ENCODE measurements at places on chromosomes 16 and 17. TPM values are rescaled to one million over a fixed set of nuclear protein-coding genes. Genes with fewer than 3 reads are reported as not detected.

Gene NTN1
- under 0.01 TPM for total RNA-seq

Gene SLC38A7
- total RNA-seq: 9.9 TPM

Gene ZNF785
- 6.2 TPM for total RNA-seq

Gene TMEM220
- 2.9 TPM for total RNA-seq

Gene NGFR
- under 0.01 TPM for total RNA-seq

Gene NDE1
- 52.5 TPM for total RNA-seq

Gene NOG
- total RNA-seq: 0.30 TPM

Gene SLC6A4
- not detected for total RNA-seq

Gene TP53TG3B
- total RNA-seq: not detected

Gene HEATR9
- total RNA-seq: not detected

Gene DGKE
- 2.2 TPM for total RNA-seq

Gene HOXB4
- total RNA-seq: 11.7 TPM

Gene ACSM2B
- not detected for total RNA-seq

Gene ITGA2B
- total RNA-seq: 0.17 TPM

Gene P3H4
- total RNA-seq: 48.6 TPM

Gene PDILT
- total RNA-seq: not detected
